ENCODE measurements at places on chromosomes 6 and 20.

DNA sequence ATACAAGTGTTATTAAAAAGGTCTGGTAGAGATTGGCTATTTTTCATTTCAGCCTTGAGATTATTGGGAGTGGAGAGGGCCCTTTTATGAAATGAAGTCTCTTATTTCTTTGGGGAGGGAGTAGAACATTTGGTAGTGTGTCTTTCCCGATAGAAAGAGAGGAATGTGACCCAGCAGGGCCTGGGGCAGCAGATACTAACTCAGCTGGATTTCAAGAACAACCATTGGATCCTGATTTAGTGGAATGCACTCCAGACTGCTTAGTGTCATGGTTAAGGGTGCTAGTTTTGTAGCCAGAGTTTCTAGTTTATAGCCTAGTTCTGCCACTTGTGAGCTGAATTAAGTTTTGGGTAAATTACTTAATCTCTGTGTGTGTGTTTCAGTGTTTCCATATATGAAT is 18.4 kb upstream of the FLRT3 start:
- no peak for DNase-seq

DNA sequence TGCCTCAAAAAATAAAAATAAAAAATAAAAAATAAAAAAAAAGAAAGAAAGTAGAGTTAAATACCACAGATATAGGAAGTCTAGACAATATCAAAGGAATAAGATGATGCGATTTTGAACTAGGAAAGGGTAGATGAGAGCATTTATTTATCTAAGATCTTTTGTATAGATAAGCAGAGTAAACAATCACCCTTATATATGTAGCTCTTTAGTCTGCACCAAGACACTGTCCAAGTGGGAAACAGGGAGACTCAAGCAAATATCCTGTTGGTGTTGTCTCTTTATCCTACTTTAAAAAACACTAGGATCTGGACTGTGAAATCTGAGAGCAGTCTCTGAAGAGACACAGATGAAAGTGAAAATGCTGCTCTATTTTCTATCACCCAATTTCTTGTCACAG is 587.0 kb upstream of the FLRT3 start:
- no peak for DNase-seq

- DNase-seq, result no peak
These were observed 276.6 kb upstream of the CNR1 start for GRCh38 chr6:88442737-88443136.

DNA sequence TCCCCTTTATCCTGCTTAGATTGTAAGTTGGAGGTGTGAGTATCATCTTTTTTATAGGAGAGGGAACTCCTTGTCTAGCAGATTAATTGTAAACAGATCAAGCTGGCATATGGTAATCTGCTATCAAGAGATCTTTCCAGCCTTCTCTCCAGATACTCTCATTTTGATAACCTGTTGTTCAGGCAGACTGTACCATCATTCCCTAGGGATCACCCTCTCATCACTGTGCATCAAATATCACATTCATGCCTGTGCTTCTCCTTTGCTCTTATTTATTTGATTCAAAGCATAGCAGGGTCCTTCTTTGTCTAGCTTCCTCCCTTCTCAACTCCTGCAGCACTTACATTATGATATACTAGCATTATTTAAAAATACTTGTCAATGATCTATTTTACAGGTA is 73.8 kb downstream of the LRRC1 start:
- DNase-seq, result no peak

DNA sequence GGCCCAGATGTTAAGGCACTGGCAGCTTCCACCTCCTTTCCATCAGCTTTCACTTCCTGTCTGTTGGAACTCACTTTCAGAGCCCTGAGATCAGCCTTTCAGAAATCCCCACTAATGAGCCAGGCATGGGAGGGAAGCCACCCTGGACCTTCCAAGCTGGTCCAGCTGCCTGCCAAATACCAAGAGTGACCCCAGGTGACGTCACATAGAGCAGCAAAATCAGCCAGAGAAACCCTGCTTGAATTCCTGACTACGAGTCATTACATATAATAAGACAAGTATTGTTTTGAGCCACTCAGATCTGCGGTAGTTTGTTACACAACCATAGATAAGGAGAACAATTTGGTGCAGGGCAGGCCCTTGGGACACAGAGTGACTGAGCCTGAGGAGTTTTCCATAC is 556.0 kb upstream of the JAG1 start:
- DNase-seq, result no peak

Data from Jurkat, Clone E6-1 (cell line).